ENCODE measurements at places on chromosomes 3 and 15.

- H3K36me3 ChIP-seq, result no peaks in the 10 kb centered on the region
- H3K4me3 ChIP-seq, result no peak overlapping the region
- no peak overlapping the region for H3K27ac ChIP-seq
- H3K4me1 ChIP-seq, result no peaks in the 10 kb centered on the region
- no peaks in the 10 kb centered on the region for H3K27me3 ChIP-seq
- no peak for DNase-seq
Observed at GRCh38 chr3:46312991-46313390, 40.9 kb upstream of the CCR2 start.

DNA sequence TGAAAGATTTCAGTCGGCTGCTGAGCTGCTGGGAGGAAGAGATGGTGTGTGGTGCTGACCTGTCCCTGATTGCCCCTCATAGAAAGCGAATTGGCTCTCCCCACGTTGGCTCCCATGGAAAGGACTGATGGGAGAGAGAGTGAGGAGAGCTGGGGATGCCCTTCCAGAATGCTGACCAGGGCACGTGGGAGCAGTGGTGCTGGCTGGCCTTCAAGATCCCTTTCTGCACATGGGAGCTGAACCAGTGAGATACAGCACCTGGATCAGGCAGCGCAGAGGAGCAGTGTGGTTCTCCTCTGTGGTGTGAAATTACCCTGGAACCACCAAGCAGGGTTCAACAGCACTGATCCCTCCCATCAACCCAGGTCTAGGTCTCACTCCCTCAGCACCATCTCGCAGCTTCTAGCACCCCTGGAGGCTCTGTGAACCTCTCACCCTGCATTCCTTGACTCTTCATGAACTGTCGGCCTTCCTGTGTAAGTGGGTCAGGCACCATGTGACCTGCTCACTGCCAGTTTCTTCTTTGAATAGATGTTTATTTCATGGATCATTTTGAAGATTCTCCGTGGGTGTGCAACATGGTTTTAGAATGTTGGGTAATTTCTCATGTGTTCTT, 55.7 kb downstream of the CACNA1D start:
- no peaks in the 10 kb centered on the region for H3K27me3 ChIP-seq
- no peaks in the 10 kb centered on the region for H3K36me3 ChIP-seq
- no peak for DNase-seq
- no peak overlapping the region for H3K27ac ChIP-seq

DNA sequence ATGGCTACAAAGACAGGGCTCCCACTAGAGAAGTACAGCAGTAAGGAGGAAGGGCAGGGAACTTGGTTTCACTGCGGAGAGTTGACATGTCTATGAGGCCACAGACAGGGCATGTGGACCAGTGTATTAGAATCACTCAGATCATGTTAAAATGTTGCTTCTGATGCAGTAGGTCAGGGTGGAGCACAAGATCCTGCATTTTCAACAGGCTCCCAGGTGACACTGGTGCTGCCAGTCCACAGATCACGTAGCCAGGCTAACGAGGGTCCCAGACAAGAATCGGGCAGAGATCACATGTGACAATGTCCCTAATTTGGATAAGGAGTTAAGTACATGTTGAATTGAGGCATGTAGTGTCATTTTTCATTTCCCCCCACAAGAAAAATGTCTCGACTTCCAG, 73.6 kb downstream of the SPSB4 start:
- H3K4me1 ChIP-seq, result peaks cover 39% of the 10 kb centered on the region
- no peaks in the 10 kb centered on the region for H3K27me3 ChIP-seq
- DNase-seq, result no peak
- no peaks in the 10 kb centered on the region for H3K36me3 ChIP-seq
- no peak overlapping the region for H3K4me3 ChIP-seq
- peak overlapping the region; percentile 95 for H3K27ac ChIP-seq

DNA sequence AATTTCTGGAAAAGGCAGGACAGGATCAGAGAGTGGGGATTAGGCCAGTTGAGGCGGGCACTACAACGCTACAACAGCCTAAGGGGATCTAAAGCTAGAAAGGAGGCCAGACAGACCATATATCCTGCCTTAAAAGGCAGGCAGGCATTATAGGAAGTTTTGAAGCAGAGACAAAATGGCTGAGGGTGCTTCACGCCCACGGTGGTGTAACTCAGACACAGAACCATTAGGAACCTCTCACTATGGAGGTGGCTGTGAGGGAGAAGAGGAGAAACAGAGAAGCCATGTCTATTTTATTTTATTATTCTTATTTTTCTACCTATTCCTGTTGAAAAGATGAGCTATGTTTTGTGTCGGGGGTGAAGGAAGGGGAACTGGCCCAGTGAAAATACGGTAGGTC, 2.1 kb upstream of the USP4 start:
- no peak for DNase-seq
- H3K4me3 ChIP-seq, result no peak overlapping the region
- H3K27me3 ChIP-seq, result no peaks in the 10 kb centered on the region
- peaks cover 7% of the 10 kb centered on the region for H3K4me1 ChIP-seq
- no peak overlapping the region for H3K27ac ChIP-seq

- no peak overlapping the region for H3K27ac ChIP-seq
- H3K27me3 ChIP-seq, result no peaks in the 10 kb centered on the region
- no peaks in the 10 kb centered on the region for H3K36me3 ChIP-seq
- peaks cover 6% of the 10 kb centered on the region for H3K4me1 ChIP-seq
Observed at GRCh38 chr3:183427196-183427875, 1.1 kb downstream of the MCF2L2 start.

DNA sequence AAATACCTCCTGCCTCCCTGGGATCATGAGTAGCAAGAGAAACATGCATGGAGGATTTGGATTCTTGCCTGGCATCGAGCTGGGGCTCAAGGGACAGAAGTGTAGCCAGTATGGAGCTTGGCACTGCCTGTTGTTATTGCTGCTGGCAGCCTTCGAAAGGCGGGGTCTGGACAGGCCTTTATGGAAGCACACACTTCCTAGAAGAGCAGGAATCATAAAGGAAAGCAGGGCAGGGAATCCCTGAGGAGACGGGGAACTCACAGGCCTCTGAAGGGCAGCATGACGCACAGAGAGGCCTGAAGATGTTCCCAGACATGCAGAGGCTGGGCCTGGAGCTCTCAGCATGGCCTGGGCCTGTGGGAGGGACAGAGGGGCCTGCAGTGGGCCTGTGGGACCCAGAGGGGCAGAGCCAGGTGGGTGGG, 18.6 kb upstream of the SLC41A3 start:
- no peaks in the 10 kb centered on the region for H3K36me3 ChIP-seq
- DNase-seq, result no peak
- H3K4me3 ChIP-seq, result no peak overlapping the region
- no peaks in the 10 kb centered on the region for H3K27me3 ChIP-seq

GRCh38 chr3:187734841-187735240, 10.4 kb downstream of the BCL6 start:
- H3K4me1 ChIP-seq, result peaks cover 15% of the 10 kb centered on the region
- H3K4me3 ChIP-seq, result no peak overlapping the region
- H3K36me3 ChIP-seq, result no peaks in the 10 kb centered on the region
- DNase-seq, result peak; percentile 24

GRCh38 chr15:39752991-39753390, 29.6 kb downstream of the FSIP1 start:
- no peaks in the 10 kb centered on the region for H3K4me1 ChIP-seq
- DNase-seq, result no peak
- no peaks in the 10 kb centered on the region for H3K36me3 ChIP-seq
- H3K27ac ChIP-seq, result no peak overlapping the region
- H3K27me3 ChIP-seq, result no peaks in the 10 kb centered on the region
- H3K4me3 ChIP-seq, result no peak overlapping the region

- H3K4me1 ChIP-seq, result peaks cover 4% of the 10 kb centered on the region
- no peak overlapping the region for H3K27ac ChIP-seq
- no peaks in the 10 kb centered on the region for H3K27me3 ChIP-seq
- peak; percentile 87 for DNase-seq
Observed at GRCh38 chr3:184448321-184449160, 68.7 kb downstream of the CHRD start.

DNA sequence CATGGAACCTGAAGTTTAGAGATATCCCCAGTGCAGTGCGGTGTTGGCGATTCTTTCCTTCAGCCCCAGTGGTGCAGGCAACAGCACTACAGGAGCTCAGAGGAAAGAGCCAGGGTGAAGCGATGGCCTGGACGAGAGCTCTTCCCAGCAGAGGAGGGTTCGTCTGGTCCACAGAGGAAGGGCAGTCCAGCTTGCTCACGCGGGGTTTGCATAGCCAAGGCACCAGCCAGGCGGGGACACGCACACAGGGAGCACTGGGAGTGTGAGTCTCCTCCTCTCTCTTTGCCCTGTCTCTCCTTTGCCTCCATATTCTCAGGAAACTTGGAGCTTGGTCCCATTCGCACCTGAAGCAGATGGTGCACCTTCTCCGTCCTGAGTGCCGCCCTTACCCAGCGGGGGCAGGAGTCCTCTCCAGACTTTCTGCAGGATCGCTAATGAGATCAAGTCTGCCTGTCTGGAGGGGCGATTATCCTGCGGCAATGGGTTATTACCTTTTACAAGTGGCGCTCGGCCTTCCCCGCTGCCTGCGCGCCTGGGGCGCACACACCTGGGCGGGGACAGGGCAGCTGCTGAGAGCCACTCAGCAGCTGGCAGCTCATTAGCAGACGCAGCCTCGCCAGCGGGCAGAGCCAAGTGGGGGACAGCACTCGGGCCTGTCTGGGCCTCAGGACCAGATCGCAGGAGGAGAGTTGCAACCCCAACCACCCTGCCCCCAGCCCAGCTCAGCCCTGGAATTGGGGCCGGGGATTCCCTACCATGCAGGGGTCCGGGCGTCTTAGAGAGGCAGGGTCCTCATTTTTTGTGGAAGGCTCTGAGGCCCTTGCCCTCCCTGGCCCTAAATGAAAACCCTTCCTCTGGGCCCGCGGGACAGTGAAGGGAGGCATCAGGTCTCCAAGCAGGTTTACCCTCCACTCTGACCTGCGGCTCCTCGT, 119.0 kb upstream of the MEF2A start:
- H3K4me1 ChIP-seq, result peaks cover 7% of the 10 kb centered on the region
- H3K27ac ChIP-seq, result no peak overlapping the region
- DNase-seq, result no peak
- no peak overlapping the region for H3K4me3 ChIP-seq
- no peaks in the 10 kb centered on the region for H3K27me3 ChIP-seq
- H3K36me3 ChIP-seq, result no peaks in the 10 kb centered on the region

- H3K27ac ChIP-seq, result peak overlapping the region; percentile 97
- peak overlapping the region; percentile 46 for H3K4me3 ChIP-seq
- H3K27me3 ChIP-seq, result no peaks in the 10 kb centered on the region
- H3K4me1 ChIP-seq, result peaks cover 4% of the 10 kb centered on the region
- DNase-seq, result no peak
Observed at GRCh38 chr15:52567871-52568600, 794 bp downstream of the ARPP19 start.
